ENCODE measurements at places on chromosomes 7 and 10.

GRCh38 chr7:83655951-83656556 is 7.1 kb upstream of the SEMA3E start:
- DNase-seq = no peak

DNA sequence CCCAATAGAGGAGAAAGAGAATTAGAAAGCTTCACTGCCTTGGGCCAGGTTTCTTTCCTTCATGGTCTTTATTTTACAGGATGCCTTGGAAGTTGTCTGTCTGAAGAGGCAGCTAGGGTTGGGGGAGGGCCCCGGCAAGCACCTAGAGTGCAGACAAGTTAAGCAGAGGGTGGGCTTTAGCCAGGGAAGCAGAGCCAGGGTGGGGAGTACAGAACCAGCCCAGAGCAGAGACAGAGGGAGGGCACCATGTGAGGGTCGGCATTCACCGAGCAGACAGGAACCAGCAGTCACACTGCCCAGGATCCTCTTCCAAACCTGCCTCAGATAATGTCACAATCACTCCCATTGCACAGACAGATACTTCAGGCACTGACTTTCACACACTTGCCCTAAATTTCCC is 75.9 kb downstream of the ADARB2 start:
- DNase-seq = peak; percentile 54

- no peak for DNase-seq
Measured at GRCh38 chr7:2053395-2053794, 179.3 kb downstream of the MAD1L1 start.

GRCh38 chr10:62769574-62770242 is 34.8 kb upstream of the ADO start:
- no peak for DNase-seq
